ENCODE measurements at places on chromosomes 3 and 15.

- no peak for DNase-seq
These were observed 181.9 kb downstream of the NSMCE3 start for GRCh38 chr15:29087521-29088285.

DNA sequence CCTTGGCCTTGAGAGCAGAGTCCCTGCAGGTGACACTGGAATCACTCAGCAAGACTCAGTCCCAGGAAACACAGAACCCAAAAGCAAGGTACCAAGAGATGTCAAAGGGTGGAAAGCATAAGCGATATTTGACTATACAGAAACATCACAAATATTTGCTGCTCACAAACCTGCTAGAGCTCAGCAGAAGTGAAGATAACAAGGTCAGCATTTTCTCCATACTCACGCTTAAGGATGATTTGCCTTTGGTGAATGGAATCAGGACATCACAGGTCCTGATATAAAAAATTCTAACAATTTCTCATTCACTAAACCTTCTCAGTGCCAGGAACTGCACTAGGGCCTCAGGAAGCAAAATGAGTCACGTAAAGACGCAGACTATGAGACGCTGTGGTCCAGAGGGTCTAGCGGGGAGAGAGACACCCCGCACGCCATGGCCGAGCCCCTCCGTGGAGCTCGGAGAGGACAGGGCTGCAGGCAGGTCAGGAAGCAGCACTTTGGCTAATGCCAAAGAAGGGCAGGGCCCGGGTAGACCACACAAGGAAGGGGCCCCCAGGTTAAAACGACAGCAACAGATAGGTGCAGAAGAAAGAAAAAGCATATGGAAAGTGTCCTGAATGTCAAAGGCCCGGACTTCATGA is 10.7 kb downstream of the PCSK6 start:
- no peak for DNase-seq

- DNase-seq = no peak
These were observed 211.8 kb upstream of the RGMA start for GRCh38 chr15:93300796-93301195.

DNA sequence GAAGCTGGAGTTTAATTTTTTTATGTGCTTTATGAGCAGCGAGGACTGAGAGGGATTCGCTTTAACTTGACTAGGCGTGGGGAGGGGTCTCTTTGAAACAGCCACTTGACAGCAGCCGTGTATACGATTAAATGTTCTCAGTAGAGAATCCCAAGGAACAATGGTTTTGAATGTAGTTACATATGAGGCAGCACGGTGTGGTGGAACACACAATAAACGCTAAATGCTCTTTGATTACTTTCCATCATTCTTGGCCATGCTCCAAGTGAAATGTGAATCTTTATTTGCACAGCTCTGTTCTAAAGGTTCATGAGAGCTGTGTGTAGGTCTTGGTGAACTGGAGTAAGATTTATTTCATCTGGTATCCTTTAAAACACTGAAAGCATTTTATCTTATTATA is 251.4 kb upstream of the TGFBR2 start:
- no peak for DNase-seq

DNA sequence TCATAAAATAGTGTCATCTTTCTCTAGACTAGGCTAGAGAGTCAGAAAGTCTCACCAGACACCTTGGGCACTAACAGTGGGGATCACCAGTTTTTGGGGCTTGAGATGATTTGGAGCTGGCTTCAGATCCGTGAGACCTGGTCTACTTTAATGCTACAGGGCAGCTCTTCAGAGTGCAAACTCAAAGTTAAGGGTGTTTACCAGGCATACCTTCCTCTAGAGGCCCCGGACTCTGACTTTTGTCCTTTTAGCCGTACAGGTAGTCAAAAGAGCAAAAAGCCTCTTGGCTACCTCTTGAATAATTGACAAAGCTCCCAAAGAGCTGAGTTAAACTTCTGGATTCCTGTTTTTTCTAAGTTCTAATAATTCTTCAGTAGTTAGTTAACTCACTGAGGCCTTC is 41.4 kb upstream of the CCR4 start:
- DNase-seq = no peak

GRCh38 chr15:48989170-48989569 is 25.5 kb upstream of the SHC4 start:
- DNase-seq = no peak

DNA sequence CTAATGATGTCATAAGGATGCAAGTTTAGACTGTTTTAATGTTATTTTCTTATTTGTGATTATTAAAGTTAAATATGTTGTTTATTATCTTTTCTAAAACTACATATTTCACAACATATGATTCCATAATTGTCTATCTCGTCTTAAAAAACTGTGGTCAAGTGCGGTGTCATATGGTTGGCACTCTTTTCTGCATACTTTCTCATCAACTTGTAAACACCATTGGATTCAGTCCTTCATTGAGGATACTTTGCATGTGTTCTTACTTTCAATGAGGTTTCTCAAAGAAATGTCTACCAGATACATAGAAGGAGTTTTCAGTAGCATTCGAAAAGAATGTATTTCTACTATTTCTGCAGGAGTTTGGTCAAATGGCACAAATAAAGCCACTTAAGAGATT is 22.0 kb upstream of the ALPK3 start:
- no peak for DNase-seq

DNA sequence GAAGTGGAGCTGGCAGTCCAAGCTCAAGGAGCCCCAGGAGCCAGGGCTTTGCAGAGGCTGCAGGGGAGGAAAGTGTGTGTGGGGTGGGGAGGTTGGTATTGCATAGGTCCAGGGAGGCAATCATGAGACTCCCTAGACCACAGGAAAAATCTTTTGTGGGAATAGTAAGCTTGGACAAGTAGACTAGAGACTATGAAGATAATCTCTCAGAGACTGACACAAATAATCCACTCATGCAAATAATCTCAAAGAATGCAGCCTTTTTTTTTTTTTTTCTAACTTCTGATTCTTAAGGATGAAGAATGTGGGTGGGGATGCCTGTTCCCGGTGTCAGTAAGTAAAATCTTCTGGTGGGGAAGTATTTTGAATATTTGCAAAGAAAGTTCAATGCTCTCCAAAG is 113.7 kb downstream of the GREM1 start:
- no peak for DNase-seq

DNA sequence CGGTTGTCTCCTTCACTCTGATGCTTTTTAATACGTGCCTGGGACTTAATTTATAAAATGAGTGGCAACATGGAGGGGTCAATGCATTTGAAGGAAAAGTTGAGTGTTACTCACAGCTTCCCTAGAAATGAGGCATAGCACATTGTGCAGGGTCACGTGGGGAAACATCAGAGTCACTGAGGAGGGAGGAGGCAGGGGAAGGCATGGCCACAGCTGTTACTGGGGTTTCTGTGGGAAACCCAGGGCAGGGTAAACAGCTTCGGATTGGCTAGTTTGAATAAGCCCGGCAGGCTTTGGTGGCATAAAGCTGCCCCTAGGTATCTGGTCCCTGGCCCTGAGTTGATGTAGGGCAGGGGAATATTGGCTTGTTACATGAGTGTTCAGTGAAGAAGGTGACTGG is 98.9 kb upstream of the ST8SIA2 start:
- DNase-seq = no peak

DNA sequence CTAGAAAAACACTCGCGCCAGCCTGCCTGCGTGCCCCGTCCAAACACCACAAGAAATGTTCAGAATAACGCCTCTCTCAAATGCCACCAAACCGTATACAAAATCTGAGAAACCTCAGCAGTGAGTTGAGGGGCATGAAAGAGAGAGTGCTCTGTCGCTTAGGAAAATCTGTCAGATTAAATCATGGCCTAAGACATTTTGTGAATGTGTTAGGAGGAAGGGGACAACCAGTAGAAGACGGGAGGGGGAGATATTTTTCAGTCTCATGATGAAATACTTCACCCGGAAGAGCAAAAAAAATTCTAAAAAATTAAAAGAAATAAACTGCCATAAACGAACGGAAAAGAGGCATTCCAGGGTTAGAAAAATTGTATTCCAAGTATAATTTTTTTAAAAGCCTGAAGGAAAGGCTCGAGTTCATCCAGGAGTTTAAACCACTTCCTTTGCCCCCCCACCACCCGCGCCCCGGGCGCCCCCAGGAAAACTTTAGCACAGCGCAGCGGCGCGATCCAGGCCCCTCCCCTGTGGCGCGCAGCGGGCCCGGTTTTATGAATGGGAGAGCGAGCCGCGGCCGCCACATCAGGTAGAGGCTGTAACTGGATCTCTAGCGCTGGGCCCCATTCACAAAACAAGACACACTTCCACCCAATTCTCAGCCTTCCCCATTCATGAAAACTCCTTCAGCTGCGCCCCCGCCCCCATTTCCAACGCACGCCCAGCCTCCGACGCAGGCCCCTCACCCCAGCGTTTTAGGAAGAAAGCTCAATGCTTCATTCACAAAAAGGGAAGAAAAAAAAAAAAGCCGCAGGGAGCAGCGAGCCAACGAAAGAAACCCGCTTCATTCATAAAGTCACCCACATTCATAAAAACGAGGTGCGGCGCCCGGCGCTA is 1.4 kb downstream of the ETV5 start:
- peak; percentile 59 for DNase-seq

DNA sequence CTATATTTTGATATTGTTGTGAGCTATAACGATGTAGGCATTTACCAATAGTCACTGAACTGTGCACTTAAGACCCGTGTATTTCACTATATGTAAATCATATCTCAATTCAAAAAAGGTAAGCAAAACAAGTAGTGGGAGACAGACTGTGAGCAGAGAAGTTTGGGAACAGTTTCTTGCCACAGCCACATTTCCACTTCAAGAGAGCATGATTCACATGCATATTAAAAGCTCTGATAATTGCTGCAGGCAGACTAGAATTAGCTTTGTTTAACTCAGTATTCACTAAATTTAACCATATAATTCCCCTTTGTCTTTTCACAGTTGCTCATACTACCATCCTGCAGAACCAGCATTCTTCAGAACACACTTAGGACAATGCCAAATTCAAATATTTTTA is 168.4 kb upstream of the ZNF385D start:
- DNase-seq = no peak

GRCh38 chr3:66655044-66655443 is 154.2 kb upstream of the LRIG1 start:
- DNase-seq = no peak

DNA sequence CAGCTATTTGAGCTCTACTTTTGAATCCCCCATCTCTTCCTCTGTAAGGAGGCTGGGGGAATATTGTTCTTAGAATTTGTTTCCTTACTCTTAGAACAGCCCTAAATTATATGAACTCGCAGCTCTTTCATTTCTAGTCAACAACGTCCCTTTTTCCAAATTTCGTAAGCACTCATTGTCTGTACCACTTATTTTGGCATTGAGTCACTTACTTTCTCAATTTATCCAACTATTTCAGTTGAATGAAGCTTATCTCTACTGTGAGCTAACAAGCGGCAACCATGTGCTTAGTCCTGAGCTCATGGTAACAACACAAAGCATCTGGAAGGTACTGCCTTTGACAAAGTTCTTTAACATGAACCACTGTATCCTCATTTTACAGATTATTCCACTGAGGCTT is 191.1 kb downstream of the GREM1 start:
- no peak for DNase-seq
